CD8-positive, alpha-beta T cell (primary cell): ENCODE measurements at places on chromosomes 13 and 19.

DNA sequence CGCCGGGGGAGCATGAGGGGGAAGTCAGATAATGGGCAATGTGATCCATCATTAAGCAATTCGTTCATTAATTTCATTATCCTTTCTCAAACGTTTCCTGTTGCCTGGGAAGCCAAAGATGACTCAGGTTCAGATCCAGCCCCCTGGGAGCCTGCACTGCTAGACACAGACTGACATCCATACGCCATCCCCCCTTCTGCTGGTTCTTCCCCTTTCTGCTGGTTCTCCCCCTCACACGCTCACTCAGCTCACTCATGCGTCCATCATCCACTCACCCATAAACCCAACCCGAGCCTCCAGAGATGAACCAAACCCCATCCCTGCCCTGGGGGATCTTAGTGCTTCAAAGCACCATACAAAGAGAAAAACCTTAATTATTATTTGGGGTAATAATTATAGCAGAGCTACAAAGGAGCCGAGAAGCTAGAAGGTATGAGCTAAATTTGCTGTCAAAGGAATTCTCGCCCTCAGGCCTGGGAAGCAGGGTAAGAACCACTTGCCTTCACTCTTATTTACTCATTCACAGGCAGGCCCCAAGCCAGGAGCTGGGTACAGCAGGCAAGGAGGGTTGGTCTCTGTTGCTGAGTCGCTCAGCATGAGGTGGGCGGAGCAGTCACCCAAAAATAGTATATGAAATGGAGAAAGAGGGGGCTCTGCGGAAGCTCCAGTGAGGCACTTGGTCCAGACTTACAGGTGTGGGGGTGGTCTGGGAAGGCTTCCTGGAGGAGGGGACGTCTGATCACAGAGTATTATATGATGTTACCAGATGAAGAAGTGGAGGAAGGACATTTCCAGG, 7.0 kb upstream of the ZNF444 start:
- no peak for DNase-seq

GRCh38 chr19:1269478-1270212, 513 bp downstream of the CIRBP start:
- DNase-seq = peak; percentile 93

- no peak for DNase-seq
Measured at GRCh38 chr13:70353096-70353495, 244.8 kb upstream of the KLHL1 start.

GRCh38 chr19:3324405-3324856, 42.0 kb upstream of the NFIC start:
- DNase-seq = peak; percentile 66

GRCh38 chr13:20161951-20162300, 1.1 kb upstream of the GJA3 start:
- DNase-seq = no peak

DNA sequence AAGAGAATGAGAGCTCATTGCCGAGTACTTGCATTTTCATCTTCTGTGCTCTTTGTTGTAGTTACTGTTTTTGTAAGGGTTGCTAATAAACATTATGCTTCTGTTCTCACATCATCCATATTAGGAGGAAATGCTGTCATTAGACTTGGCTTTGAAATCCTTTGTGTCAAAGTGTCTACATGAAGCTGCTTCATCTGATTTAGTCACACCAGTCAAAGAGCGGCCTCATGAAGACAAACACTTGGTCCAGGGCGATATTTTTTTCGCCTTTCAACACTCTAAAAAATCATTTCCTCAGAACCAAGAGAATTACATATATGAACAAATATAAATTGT, 105.0 kb downstream of the SPRY2 start:
- DNase-seq = no peak

DNA sequence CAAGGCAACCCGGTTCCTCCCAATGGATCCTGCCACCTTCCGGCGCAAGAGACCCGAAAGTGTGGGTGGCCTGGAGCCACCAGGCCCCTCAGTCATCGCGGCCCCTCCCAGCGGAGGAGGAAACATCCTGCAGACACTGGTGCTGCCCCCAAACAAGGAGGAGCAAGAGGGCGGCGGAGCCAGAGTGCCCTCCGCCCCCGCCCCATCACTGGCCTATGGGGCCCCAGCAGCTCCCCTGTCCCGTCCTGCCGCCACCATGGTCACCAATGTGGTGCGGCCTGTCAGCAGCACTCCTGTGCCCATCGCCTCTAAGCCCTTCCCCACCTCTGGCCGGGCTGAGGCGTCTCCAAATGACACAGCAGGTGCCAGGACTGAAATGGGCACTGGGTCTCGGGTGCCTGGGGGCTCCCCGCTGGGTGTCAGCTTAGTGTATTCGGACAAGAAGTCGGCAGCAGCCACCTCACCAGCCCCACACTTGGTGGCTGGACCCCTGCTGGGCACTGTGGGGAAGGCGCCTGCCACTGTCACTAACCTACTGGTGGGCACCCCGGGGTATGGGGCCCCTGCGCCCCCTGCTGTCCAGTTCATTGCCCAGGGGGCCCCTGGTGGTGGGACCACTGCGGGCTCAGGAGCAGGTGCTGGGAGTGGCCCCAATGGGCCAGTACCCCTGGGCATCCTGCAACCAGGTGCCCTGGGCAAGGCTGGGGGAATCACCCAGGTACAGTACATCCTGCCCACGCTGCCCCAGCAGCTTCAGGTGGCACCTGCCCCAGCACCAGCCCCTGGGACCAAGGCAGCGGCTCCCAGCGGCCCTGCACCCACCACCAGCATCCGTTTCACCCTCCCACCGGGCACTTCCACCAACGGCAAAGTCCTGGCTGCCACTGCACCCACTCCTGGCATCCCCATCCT, 11.2 kb upstream of the PRR19 start:
- DNase-seq = peak; percentile 73

- no peak for DNase-seq
Measured at GRCh38 chr13:30179597-30180276, 127.6 kb downstream of the KATNAL1 start.

DNA sequence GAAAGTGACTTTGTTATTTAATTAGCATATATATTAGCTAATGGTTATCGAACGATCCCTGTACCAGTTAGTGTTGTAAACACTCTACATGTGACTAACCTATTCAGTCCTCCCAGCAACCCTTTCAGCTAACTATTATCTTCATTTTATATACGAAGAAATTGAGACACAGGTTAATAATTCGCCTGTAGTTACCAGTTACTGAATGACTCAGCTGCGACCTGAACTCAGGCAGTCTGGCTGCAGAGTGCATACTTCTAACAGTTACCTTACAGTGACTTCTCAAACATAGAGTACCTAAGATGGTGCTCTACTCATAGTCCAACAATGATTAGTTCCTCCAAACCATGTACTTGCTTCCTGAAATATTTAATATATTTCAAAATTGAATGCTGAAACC, 117.7 kb downstream of the FNDC3A start:
- no peak for DNase-seq

GRCh38 chr19:50639121-50640112, at the start of gene SYT3:
SYT3 (minus strand) TSS chr19:50639881; CDS start chr19:50637411, 2,470 bp downstream.
- peak; percentile 40 for DNase-seq

DNA sequence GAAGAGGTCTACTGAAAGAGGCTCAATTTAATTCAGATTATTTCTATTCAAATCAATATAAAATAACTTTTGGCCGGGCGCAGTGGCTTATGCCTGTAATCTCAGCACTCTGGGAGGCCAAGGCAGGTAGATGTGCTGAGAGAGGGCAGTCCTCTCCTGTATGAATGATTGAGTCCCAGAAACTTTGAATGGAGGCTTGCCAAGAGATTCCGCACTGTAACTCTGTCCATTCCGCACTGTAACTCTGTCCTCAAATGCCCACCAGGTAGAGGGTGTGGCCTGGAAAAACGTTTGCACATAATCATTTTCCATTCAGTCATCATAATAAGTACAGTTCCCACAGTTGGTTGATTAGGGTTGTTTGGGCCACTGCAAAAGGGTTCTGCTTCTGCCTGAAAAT, 274.7 kb upstream of the SOX21 start:
- no peak for DNase-seq

- no peak for DNase-seq
Measured at GRCh38 chr19:18350490-18350889, 10.1 kb downstream of the PGPEP1 start.

- no peak for DNase-seq
Measured at GRCh38 chr13:109706015-109706715, 80.2 kb downstream of the IRS2 start.

GRCh38 chr19:42291435-42291810, 10.5 kb upstream of the PRR19 start:
- DNase-seq = no peak

DNA sequence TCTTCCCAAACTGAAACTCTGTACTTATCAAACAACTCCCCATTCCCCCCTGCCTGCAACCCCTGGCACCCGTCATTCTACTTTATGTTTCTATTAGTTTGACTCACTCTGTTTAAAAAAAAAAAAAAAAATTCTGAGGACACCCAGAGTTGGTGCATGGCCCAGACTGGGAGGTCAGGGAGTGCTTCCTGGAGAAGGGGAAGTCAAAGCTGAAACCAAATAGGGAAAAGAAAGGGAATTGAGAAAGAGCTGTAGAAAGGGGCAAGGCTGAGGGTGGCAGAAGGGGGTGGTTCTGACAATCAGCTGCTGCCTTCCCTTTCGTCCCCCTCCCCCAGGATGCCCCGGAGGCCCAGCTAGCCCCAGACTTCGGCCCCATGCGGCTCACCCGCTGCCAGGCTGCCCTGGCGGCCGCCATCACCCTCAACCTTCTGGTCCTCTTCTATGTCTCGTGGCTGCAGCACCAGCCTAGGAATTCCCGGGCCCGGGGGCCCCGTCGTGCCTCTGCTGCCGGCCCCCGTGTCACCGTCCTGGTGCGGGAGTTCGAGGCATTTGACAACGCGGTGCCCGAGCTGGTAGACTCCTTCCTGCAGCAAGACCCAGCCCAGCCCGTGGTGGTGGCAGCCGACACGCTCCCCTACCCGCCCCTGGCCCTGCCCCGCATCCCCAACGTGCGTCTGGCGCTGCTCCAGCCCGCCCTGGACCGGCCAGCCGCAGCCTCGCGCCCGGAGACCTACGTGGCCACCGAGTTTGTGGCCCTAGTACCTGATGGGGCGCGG, 9.0 kb upstream of the STRN4 start:
- DNase-seq = no peak

DNA sequence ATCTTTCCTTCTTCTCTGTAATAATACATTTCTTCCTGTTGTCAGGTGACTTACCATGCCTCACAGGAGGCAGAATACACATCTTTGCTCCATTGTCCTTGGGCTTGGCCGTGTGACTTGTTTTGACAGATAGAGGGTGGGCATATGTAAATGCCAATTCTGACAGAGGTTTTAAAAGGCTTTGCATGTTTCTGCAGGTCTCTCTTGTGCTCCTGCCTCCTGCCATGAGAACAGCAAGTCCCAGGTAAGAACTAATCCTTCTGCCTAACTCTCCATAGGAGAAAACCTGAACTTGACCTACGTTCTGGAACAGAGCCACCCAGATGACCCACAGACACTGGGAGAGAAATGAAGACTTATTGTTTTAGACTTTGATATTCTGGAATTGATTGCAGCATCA, 88.7 kb upstream of the TNFSF11 start:
- DNase-seq = no peak

- DNase-seq = no peak
Measured at GRCh38 chr13:99792079-99792921, 179.3 kb downstream of the ZIC5 start.

- DNase-seq = no peak
Measured at GRCh38 chr13:55439450-55439849, 1701.3 kb upstream of the PRR20A start.

- no peak for DNase-seq
Measured at GRCh38 chr13:87677043-87677495, 5.9 kb downstream of the SLITRK5 start.

DNA sequence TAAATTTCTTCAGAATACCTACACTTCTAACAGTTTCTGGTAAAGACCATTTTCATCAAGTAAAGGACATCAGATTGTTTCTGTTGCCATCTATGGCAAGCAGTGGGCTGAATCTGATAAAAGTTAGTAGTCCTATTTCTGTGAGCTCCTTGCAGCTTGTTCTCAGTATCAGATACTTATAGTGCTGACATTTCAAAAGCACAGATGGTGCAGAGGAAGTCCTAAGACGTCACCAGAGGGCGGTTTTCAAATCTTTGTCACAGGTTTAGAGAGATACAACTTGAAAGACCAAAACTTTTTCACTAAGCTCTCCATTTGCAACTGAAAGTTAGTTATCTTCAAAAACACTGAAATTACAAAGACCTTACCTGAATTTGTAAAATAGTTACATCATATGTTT, 719.8 kb downstream of the SLITRK1 start:
- DNase-seq = no peak

GRCh38 chr19:36719687-36720556, 32.5 kb downstream of the ZNF567 start:
- no peak for DNase-seq

DNA sequence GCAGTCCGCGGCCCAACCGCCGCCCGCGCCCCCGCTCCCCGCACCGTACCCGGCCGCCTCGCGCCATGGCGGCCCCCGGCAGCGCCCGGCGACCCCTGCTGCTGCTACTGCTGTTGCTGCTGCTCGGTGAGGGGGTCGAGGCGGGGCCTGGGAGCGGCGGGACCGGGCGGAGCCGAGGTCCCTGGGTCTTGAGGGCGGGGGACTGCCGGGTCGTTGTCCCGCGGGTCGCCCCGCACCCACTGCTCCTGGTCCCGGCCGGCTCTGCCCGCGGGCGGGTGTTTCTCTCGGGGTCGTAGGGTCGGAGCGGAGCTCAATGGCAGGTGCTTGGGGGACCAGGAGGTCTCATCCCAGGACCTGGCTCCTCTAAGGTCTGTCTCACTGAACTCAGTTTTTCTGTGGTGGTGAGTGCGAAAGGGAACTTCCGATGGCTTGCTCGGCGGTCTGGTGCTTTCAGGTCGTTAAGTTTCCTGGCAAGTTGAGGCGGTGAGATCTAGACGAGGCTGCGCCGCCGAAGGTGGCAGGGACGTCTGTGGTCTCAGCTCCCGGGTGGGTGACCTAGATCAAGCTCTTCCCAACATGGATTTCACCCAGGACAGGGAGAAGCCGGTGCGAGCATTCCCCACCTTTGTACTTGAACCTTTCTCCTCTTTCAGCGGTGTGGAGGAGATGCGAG, 467 bp downstream of the LAMP1 start:
- peak; percentile 42 for DNase-seq

DNA sequence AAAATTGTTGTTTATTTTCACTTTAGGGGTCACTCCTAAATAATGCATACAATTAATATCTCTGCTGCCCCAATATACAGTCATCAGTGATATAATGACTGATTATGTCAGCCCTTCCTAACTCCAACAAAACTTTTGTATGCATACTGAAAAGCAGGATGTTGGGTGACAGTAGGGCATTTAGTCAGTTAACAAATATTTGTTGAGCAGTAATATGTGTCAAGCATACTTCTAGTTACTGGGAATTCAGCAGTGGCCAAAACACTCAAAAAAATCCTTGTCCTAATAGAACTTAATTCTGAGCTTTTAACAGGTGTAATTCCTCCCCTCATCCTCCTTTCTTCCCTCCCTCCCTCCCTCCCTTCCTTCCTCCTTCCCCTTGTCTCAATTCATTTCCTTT, 560.7 kb upstream of the KLHL1 start:
- DNase-seq = no peak

- DNase-seq = peak; percentile 67
Measured at GRCh38 chr19:39110263-39110967, 15.2 kb upstream of the PAK4 start.
